GM23338 (cell line): ENCODE measurements at places on chromosomes 5 and 9.

DNA sequence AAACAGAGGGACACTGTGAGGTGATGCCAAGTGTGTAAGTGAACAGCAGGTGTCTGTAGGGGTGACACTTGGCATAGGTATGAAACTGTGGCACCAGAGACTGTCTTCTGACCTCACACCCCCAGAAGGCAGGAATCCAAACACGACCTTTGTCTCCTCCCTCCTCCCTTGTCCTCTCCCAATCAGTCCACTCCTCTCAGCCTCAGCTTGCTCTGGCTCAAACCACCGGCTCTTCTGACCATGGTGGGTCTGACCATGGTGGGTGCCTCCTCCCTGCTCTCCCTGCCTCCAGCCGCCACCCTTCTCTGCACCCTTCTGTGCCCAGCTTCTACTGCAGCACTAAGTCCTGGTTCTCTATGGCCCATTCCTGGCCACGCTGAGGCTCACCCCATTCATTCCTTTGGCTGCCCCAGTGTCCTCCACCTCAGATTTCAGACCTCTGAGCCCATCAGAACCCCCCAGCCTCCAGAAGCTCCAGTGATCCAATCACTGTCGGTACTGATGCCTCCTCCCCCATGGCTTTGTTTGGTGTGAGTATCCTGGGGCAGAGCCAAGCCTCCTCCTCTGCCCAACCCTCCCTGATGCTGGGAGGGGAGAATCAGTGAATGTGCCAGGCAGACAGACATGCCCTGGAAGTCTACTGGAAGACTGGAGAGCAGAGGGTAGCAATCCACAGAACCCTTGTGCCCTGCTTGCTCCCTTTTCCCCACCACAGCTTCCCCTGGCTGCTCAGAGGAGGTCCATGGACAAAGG, 1.7 kb upstream of the ARID3C start:
- no peak for DNase-seq

- DNase-seq, result peak; percentile 41
Measured at GRCh38 chr5:170388818-170389549, at the start of gene KCNMB1. TSS of gene KCNMB1 (minus strand) at chr5:170389367. CDS start at chr5:170385447, 3,920 bp downstream.

GRCh38 chr9:80797831-80798688, 891.3 kb downstream of the TLE1 start:
- no peak for DNase-seq

GRCh38 chr9:38153152-38153909, 84.3 kb upstream of the SHB start:
- no peak for DNase-seq

DNA sequence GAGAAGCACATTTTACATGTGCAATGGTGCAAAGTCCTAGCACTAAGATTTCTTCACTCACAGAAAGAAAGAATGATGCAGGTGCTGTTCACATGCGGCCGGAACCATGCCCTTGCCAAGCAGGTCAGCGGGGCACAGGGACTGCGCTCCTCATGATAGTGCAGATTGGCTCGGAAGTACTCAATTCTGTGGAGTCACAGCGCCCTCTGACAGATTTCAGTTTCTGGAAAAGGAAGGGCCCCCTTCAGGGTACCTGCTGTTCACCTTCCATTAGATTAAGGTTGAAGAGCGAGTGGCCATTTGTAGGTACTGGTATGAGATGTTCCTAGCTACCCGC, 75.7 kb downstream of the TMC1 start:
- peak; percentile 51 for DNase-seq

DNA sequence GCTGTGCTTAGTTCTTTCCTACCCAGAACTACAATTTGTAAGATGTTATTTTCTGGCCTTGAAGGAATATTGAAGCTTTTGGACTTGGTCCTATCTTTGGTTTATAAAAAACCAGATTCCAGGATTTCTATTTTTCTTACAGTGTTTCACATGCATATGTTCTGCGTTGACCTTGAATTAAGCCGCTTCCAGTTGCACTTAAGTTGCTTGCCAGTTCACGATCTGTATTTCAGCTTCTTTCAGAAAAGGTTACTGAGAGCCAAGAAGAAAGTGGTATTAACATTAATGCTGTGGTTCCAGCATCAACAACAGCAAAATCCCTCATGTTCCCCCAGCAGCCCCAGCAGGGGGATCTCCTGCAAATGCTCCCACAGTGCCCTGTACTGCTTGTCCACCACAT, 156.4 kb upstream of the ADAMTS16 start:
- no peak for DNase-seq

DNA sequence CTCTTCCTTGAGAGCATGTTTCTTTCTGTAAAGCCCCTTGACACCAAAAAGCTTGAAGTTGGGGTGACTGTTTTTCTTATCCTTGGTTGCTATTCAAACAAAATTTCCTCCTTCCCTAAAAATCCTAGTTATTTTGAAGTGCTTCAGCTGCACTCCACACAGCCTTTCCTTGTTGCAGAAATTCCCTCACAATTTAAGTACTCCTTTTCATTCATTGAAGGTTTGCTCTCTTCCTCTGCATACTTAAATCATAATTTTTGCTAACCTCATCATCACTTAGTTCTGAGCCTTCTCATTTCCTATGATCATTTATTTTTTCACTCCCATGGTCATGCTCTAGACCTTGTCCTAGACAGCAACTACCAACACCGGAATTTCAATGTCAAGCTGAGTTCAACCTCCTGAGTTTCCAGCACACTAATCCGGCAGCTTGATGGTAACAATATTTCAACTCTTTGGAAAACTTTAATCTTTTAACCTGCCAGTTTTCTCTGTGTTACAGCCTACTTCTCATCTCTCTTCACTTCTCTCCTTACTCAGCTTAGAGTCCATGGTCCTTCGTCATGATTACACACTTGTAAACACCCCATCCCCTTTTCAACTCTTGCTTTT, 78.7 kb upstream of the ACTBL2 start:
- DNase-seq, result no peak

DNA sequence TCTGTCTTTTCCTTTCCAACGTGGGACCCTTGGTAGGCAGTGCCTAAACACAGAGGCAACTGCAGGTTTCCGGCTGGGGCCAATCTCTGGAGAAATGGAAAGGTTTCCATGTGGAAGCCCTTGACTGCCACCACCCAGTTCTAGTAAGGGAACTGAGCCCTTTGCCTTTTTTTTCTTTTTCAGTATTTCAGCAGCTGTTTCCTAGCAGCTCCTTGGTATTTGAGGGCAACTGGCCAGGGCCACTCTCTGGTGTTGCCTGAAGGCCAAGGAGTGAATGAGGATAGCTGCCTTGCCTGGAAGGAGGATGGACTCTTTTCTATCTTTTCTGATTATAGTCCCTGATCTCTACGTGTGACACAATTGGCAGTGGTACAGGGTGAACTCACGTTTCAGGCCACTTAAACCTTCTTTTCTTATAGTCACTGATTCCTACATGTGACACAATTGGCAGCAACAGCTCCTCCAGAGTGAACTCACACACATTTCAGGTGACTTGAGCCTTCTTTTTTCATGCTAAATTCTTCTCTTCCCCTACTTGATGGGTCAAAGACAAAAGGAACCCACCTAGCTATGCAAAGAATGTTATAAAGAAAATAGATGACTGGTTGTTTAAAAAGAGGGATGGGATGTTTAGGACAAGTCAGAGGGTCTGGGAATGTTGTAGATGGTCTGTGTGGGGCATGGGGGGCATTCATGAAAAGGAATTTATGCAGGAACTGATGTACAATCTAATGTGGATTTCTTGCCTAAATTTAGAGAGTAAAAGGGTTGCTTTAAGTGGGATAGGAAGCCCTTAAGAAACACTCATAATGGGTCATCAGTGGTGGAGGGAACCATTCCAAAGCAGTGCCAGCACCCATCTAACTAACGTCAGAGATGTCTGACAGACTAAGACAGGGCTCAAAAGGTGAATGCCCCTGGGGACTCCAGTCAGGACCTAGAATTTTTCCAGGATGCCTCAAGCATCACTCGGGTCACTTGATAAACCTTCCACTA, 190.1 kb downstream of the TMEM232 start:
- DNase-seq, result peak; percentile 94

GRCh38 chr5:5533927-5534326, 111.5 kb downstream of the ICE1 start:
- no peak for DNase-seq

GRCh38 chr9:86099701-86100364, 475 bp upstream of the GOLM1 start:
- DNase-seq, result peak; percentile 71

DNA sequence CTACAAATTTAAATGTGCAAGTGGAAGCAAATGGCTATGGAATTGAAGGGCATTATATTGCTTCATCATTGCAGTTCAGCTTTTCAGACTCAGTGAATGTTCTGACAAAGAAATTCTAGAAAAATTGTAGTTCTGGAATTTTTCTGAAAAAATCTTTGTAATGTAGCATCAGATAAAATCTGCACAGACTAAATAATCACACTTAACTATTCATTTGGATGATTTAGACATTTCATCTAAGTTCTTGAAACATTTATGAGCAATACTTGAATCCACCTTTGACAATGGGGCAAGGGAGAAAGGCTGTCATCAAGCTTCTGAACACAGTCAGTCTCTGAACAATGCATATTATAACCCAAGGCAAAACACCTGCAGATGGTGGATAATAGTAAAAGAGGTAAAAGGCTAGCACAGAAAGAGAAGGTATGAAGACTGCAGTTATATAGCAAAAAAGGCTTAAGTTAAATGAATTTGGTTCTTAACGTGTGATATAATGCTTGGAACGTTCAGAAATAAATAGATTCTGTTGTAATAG, 1352.0 kb upstream of the NUDT12 start:
- DNase-seq, result no peak

DNA sequence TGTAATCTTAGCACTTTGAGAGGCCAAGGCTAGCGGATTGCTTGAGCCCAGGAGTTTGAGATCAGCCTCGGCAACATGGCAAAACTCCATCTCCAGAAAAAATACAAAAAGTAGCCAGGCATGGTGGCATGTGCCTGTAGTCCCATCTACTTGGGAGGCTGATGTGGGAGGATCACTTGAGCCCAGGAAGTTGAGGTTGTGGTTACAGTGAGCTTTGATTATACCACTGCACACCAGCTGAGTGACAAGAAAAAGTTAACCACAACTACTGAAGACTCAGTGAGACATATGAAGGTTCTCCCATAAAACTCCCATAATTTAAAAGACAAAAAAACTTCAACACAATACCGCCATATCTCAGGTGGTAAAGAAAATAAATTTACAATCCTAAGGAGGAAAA, 98.0 kb downstream of the NR6A1 start:
- no peak for DNase-seq

- no peak for DNase-seq
Measured at GRCh38 chr9:75896193-75896592, 5.7 kb downstream of the PCSK5 start.

GRCh38 chr5:134086225-134086942, 28.1 kb upstream of the TCF7 start:
- DNase-seq, result no peak

GRCh38 chr5:146751054-146751453, 127.5 kb downstream of the PPP2R2B start:
- no peak for DNase-seq

GRCh38 chr5:34944460-34945047, 15.2 kb downstream of the DNAJC21 start:
- no peak for DNase-seq

DNA sequence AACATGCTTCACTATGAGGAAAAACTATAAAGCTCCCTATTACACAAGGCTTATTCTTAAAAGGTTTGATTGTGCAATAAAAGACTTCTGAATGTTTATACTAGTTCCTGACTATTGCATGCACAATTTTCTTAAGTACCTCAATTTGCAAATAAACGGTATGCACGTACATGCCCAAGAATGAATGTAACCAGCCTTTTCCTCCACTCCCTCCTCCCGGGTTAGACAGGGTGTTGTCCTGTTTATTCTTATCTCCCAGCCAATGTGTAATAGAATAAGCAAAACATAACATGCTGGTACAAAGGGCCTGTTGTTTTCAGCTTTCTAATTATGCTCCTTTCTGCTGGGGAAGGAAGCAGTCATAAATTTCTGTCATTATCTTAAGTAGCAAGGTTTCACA, 79.1 kb downstream of the AOPEP start:
- no peak for DNase-seq

- no peak for DNase-seq
Measured at GRCh38 chr5:171499611-171500010, 80.2 kb downstream of the FGF18 start.

GRCh38 chr5:43000111-43000840, 39.8 kb downstream of the ANXA2R start:
- peak; percentile 71 for DNase-seq

GRCh38 chr9:89661956-89662717, 57.3 kb downstream of the GADD45G start:
- DNase-seq, result peak; percentile 94

GRCh38 chr5:84393969-84394368, 9.3 kb upstream of the EDIL3 start:
- DNase-seq, result no peak

GRCh38 chr9:27408001-27408400, 111.1 kb upstream of the EQTN start:
- no peak for DNase-seq

- DNase-seq, result peak; percentile 72
Measured at GRCh38 chr5:107671742-107672210, 1.0 kb upstream of the EFNA5 start.
